ENCODE measurements at places on chromosomes 6 and 20.

GRCh38 chr6:90175627-90176538 lies 120.8 kb downstream of the BACH2 start:
- no peak for DNase-seq

DNA sequence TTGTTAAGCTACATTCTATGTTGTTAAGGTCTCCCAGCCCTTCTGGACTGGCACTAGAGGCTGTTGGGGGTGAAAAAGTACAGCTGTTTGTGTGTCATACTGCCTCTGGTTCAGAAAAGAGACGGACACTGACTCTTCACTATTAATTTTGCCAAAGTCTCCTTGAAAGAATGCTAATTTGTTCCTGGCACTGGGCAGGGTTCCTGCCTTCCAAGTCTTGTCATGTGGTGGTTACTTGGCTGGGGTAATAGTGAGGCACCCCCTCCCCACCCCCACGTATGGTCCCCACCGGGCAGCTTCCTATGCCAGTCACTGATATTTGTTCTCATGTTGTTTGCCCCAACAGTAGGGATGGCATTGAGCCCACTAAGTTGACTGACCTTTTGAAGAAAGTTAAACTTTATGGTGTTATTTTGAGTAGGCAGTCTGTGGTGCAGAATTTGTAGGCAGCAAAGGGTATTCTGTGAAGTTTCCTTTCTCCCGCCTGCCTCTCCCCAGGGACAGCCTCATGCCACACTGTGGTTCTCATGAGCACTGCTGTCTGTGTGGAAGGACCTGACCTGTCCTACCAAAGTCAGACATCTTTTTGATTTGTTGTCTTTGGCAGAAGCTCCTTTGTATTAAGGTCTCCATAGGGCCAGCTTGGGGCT lies 8.7 kb downstream of the CDS2 start:
- DNase-seq: no peak

GRCh38 chr6:129771678-129772077 lies 61.7 kb upstream of the ARHGAP18 start:
- DNase-seq: no peak

DNA sequence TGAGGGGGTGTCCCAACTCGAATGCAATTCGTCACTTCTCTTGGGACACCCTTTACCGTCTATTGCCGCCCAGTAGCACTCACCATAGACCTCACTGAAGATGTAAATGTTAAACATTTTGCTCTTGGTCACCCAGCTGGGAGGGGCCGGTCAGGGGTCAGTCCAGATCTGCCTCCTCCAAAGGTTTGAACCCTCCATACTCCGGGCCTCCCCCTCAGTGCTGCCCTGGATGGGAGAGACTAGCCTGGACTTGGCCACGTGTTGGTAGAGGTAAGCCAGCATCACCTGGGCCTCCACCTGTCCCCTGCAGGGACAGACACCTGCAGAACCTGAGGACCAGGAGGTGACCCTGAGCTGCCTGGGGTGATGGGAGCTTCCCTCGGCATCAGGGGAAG lies 5.0 kb upstream of the MYT1 start:
- no peak for DNase-seq

DNA sequence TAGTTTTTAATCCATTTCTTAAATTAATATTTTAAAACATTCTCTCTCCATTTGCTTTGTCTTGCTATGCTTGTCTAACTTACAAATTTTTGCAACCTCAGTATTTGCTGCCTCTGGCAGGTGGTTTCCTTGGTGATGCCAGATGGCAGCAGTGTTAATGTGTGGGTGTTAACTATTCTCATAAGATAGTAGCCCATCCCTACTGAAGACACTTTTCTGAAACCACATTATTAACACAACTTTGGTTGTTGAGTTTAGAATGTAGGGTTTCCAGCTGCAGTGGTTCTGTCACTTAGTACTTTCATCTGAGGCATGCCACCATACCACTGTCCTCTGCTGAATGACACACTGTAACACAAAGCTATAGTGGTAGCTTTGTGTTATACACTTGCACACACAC lies 75.1 kb downstream of the MYO6 start:
- no peak for DNase-seq

GRCh38 chr6:11496152-11497060 lies 41.1 kb upstream of the TMEM170B start:
- peak; percentile 72 for DNase-seq

- DNase-seq: no peak
These were observed 83.7 kb downstream of the TMEM242 start for GRCh38 chr6:157239671-157240058.

GRCh38 chr20:4802527-4802926 lies 80.8 kb downstream of the PRND start:
- no peak for DNase-seq

GRCh38 chr6:108714101-108714765 lies 134.0 kb upstream of the ARMC2 start:
- peak; percentile 62 for DNase-seq

- DNase-seq: no peak
These were observed 2.4 kb downstream of the PGM3 start for GRCh38 chr6:83190626-83191025.

- no peak for DNase-seq
These were observed 50.2 kb upstream of the REV3L start for GRCh38 chr6:111533087-111533784.

GRCh38 chr6:51570168-51570921 lies 517.1 kb downstream of the PKHD1 start:
- DNase-seq: no peak

DNA sequence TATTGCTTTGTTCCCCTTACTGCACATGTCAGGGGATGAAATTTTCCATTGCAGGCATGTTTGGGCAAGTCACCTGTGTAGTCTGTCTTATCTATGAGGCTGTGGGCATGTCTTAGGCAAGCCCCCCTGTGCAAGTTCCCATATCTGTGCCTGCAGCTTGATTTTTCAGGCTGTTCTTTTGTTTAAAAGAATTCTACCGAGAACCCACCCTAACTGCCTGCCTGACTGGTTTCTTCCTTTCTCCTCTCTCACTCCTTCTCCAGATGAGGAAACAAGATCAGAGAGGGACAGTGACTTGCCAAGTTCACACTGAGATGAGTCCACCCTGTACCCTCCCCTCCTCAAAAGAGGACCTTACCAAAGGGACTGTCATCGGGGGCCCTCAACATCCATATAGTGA lies 11.0 kb downstream of the TREML2 start:
- no peak for DNase-seq

GRCh38 chr20:15011631-15012030 lies 674.2 kb upstream of the FLRT3 start:
- DNase-seq: peak; percentile 69

DNA sequence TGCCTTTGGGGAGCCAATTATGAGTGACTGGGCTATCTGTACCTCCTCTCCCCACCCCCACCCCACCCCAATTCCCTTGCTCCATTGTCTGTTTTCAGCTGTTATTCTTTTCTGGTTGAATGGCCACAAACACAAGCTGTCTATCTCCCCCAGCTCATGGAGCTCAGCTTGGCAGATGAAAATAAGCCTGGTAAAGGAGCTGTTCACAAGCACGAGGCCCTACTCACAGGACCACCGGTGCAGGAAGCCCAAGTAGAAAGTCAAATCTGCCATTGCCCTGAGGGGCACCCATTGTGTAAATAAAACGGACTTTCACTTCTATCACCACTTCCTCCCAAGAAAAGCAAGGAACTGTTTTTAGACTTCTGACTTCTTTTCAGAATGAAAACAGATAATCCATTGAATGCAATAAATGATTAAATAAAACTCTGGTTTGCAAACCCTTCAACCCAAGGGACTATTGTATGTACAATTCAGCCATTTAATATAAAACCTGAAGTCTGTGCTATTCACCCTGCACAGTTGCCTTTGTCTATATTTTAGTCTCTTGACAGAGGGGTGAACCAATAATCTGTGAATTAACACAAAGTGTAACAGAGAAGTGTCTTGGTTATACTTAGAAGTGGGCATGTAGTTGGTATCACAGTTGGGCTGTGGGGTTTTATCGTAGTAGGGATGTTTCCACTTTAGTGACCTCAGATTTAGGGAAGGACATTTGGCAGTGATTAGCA lies 27.7 kb downstream of the RIPOR2 start:
- DNase-seq: no peak

DNA sequence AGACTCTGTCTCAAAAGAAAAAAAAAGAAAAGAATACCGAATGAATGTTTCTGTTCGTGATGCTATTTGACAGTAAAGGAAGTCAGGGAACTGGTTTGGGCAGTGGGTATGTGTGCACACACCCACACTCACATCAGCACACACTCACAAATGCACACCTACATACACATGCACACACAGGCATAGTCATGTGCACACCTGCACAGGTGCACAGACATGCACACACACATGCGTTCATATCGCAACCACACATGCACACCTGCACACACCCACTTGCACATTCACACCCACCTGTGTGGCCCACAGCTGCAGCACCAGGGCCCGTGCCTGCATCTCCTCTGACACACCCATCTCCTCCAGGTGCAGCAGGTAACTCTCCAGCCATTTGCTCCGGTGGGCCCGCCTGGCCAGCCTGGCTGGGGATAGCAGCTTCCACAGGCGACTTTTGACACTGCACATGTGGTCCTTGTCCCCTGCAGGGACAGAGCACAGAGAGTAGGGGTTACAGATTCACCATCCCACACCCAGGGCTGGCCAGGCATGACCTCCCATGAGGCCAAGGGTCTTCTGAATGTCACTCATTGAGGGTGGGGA lies 41.4 kb upstream of the KCNB1 start:
- DNase-seq: no peak

DNA sequence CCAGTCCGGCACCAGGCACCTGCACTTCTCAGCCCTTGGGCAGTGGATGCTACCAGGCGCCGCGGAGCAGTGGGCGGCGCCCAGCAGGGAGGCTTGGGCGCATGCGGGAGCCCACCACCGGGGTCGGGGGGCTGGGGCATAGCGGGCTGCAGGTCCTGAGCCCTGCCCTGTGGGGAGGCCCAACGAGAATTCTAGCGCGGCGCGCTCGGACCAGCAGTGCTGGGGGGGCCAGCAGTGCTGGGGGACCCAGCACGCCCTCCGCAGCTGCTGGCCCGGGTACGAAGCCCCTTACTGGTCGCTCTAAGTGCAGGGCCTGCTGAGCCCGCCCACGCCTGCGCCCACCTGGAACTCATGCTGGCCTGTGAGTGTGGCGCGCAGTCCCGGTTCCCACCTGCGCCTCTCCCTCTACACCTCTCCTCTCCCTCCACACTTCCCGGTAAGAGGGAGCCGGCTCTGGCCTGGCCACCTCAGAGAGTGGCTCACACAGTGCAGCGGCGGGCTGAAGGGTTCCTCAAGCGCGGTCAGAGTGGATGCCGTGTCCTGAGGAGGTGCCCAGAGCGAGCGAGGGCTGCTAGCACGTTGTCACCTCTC lies 28.5 kb upstream of the SERPINB1 start:
- DNase-seq: no peak

- no peak for DNase-seq
These were observed 9.1 kb downstream of the CASS4 start for GRCh38 chr20:56420940-56421688.

GRCh38 chr20:16013631-16014030 lies 559.6 kb downstream of the KIF16B start:
- DNase-seq: no peak

DNA sequence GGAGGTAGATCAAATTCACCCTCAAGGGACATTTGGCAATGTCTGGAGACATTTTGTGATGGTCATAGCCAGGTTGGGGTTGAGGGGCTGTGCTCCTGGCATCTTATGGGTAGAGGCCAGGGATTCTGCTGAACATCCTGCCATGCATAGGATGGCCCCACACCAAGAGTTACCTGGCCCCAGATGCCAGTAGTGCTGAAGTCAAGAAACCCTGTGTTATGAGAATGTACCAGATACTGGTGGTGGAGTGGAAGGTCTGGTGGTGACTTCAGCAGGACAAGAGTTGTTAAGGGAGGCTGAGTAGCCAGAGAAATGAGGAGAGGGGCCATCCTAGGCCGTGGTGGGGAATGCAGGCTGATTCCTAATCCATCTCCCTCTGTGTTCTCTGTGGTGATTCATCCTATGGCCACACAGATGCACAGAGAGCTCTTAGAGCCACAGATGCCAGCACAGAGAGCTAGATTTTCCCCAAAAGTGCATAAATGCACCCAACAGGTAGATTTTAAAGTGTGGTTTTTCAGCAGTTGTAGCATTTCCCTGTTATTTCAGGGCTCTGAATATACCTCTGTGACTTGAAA lies 43.6 kb downstream of the CDYL start:
- no peak for DNase-seq

GRCh38 chr6:108955329-108955949 lies 107.2 kb downstream of the ARMC2 start:
- no peak for DNase-seq

DNA sequence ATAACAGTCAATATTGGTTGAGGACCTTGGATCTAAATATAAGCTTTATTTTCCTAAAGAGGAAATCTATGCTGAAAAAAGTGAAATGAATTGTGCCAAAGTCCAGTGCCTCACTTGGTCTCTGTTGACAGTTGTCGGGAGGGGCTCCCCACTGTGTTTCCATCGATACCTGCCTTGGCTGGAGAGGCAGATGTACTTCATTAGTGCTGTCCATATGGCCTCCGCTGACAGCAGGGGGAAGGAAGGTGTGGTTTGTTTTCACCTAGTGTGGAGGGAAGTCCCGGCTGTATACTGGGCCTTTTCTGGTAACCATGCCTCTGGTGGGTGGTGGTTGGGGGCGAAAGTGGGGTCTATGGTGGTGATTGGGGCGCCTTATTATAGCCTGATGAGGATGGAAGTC lies 42.7 kb downstream of the CD2AP start:
- no peak for DNase-seq

Data from SK-N-DZ (cell line).